Breast epithelium (tissue), 4 donors: ENCODE measurements at places on chromosomes 11 and 22. TPM values are rescaled to one million over a fixed set of nuclear protein-coding genes. Genes with fewer than 3 reads are reported as not detected.

Gene UBQLNL
- 1.3 TPM for total RNA-seq

DNA sequence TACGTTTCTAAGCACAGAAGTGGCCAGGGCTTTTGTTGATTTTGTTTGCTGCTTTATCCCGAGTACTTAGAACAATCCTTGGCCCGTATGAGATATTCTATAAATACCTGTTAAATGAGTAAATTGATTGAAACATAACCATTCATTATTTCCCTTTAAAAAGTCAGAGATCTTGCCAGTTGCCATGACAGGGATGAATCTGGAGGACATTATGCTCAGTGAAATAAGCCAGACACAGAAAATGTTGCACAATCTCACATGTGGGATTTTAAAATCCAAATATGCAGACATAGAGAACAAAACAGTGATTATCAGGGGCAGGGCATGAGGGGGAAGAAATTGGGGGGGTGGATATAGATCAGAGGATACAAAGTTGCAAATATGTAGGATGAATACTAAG, 1240.1 kb downstream of the LRRC4C start:
- no peak for DNase-seq
- no peak overlapping the region for H3K27ac ChIP-seq
- H3K4me3 ChIP-seq: no peak overlapping the region
- no peaks in the 10 kb centered on the region for H3K4me1 ChIP-seq

Gene SDHAF2
- total RNA-seq: 46.7 TPM

- H3K36me3 ChIP-seq: no peaks in the 10 kb centered on the region
- H3K27ac ChIP-seq: no peak overlapping the region
- no peak for DNase-seq
- H3K4me3 ChIP-seq: no peak overlapping the region
These were observed 1277.9 kb upstream of the TENM4 start for GRCh38 chr11:80718611-80719291.

- H3K27ac ChIP-seq: no peak overlapping the region
- H3K27me3 ChIP-seq: no peaks in the 10 kb centered on the region
- no peak for DNase-seq
These were observed 74.7 kb downstream of the CHST1 start for GRCh38 chr11:45590743-45591142.

- no peaks in the 10 kb centered on the region for H3K36me3 ChIP-seq
- H3K27me3 ChIP-seq: no peaks in the 10 kb centered on the region
- H3K4me1 ChIP-seq: no peaks in the 10 kb centered on the region
- no peak overlapping the region for H3K4me3 ChIP-seq
- H3K27ac ChIP-seq: no peak overlapping the region
These were observed 167.7 kb downstream of the CEP164 start for GRCh38 chr11:117495357-117495756.

DNA sequence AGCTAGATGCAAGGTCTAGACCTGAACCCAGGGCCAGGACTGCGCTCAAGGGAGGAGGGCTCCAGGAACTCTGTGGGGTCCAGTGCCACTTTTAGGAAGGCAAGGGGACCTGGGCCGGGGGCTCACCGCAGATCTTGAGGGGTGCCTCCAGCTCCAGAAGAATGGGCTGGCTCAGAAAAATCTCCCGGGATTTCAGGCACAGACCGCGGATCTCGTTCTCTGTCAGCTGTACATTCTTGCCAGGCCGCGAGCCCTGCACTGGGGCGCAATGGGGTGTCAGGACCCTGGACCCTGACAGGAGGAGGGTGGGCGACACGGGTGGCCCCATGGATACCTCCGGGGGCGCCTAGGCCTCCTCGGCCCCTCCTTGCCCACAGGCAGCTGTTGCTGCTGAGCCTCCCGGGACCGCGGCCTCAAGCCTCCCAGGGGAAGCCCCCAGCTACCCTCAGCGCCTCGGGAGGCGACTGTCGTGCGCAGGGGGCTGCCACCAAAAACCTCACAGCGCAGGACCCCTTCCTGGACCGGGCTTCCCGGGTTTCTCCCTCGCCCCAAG, 640 bp downstream of the PPP1CA start:
- H3K27ac ChIP-seq: peak overlapping the region; percentile 97
- peaks cover 12% of the 10 kb centered on the region for H3K4me1 ChIP-seq
- no peak for DNase-seq
- H3K4me3 ChIP-seq: peak overlapping the region; percentile 88
- H3K36me3 ChIP-seq: no peaks in the 10 kb centered on the region
- H3K27me3 ChIP-seq: no peaks in the 10 kb centered on the region

DNA sequence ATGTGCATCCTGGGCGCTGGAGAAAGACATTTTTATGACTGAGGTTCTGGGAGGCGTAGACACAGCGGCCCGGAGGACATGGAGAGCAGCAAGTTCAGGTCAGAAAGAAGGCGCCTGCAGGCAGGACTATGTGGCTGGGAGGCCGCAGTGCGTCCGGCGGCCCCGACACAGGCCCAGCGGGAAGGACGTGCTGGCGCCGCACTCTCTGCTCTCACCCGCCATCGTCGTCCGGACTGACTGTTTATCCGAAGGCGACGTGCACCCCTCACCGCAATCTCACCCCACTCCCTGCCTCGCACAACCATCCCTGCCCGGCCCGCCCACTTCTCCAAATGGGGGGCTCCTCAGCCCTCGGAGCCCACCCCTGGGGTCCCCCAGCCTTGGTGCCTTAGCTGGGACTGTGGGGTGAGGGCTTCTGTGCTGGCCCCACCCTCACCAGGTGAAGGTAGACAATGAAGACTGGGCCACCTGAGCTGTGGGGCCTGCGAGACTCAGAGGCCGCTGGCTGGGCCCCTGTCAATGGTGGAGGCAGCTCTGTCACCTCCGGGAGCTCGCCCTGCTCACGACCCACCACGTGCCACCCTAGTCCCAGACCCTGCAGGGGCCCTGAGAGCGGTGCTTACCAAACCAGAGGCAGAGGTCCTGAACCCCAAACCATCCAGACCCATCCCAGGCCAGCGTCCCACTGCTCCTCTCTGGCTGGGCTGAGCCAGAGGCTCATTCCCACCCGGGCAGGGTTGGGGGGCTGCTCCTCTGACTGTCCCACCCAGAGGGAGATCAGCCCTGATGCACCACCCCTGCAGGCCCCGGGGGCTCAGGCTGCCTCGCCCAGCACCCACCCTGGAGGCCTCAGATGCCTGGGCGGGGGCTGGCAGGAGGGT, 16.2 kb upstream of the MUC5B start:
- H3K27ac ChIP-seq: no peak overlapping the region
- H3K27me3 ChIP-seq: peaks cover 2% of the 10 kb centered on the region
- no peak for DNase-seq
- no peaks in the 10 kb centered on the region for H3K4me1 ChIP-seq
- H3K4me3 ChIP-seq: no peak overlapping the region

- DNase-seq: peak; percentile 26
- no peaks in the 10 kb centered on the region for H3K27me3 ChIP-seq
- H3K27ac ChIP-seq: peak overlapping the region; percentile 53
- H3K4me1 ChIP-seq: peaks cover 24% of the 10 kb centered on the region
- no peaks in the 10 kb centered on the region for H3K36me3 ChIP-seq
These were observed 18.4 kb downstream of the NEAT1 start for GRCh38 chr11:65440831-65441499.

DNA sequence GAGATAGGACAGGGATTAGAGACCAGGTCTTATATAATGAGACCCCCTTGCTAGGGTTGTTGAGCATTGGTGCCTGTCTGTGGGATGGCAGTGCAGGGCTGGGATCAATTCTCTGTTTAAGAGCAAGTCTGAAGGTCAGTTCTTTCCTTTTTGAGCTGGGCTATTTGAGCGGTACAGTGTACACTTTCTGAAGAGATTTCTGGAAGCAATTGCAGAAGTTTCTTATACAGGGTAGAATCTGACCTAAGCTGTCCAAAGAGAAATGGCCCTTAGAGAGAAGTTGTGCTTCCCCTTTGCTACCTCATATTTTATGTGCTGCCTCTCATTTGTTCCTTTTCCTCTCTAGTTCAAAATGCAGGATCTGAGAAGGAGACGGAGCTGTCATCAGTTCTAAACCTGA, 35.8 kb downstream of the CSTPP1 start:
- DNase-seq: no peak
- no peak overlapping the region for H3K27ac ChIP-seq
- H3K4me3 ChIP-seq: no peak overlapping the region
- no peaks in the 10 kb centered on the region for H3K36me3 ChIP-seq
- no peaks in the 10 kb centered on the region for H3K4me1 ChIP-seq

Gene UCP3
- total RNA-seq: 1.6 TPM

- no peak overlapping the region for H3K27ac ChIP-seq
- H3K4me1 ChIP-seq: no peaks in the 10 kb centered on the region
- no peaks in the 10 kb centered on the region for H3K27me3 ChIP-seq
- no peaks in the 10 kb centered on the region for H3K36me3 ChIP-seq
These were observed 39.6 kb upstream of the AMOTL1 start for GRCh38 chr11:94728541-94728940.

GRCh38 chr22:38733329-38733723, 22.5 kb downstream of the SUN2 start:
- peaks cover 30% of the 10 kb centered on the region for H3K36me3 ChIP-seq
- H3K4me3 ChIP-seq: no peak overlapping the region
- peak overlapping the region; percentile 81 for H3K27ac ChIP-seq
- H3K4me1 ChIP-seq: peaks cover 20% of the 10 kb centered on the region

Gene MCHR1
- total RNA-seq: not detected

DNA sequence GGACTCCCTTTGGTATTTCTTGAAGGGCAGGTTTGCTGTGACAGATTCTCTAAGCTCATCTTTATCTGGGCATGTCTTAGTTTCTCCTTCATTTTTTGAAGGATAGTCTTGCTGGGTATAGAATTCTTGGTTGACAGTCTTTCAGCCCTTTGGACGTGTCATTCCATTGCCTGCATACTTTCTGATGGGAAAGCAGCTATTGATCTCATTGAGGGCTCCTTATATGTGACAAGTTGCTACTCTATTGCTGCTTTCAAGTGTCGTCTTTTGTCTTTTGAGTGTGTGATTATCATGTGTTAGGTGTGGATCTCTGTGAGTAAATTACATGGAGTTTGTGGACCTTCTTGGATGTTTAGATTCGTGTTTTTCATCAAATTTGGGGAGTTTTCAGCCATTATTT, 21.9 kb downstream of the IGHMBP2 start:
- no peaks in the 10 kb centered on the region for H3K4me1 ChIP-seq
- no peak for DNase-seq
- H3K36me3 ChIP-seq: no peaks in the 10 kb centered on the region
- no peaks in the 10 kb centered on the region for H3K27me3 ChIP-seq

Gene SORL1
- 50.8 TPM for total RNA-seq

GRCh38 chr11:84993386-84993785, 633.8 kb downstream of the DLG2 start:
- no peak overlapping the region for H3K4me3 ChIP-seq
- no peak for DNase-seq
- H3K27me3 ChIP-seq: no peaks in the 10 kb centered on the region
- no peaks in the 10 kb centered on the region for H3K36me3 ChIP-seq

GRCh38 chr11:12245549-12246016, 131.8 kb upstream of the PARVA start:
- H3K27me3 ChIP-seq: no peaks in the 10 kb centered on the region
- no peak overlapping the region for H3K27ac ChIP-seq
- H3K36me3 ChIP-seq: no peaks in the 10 kb centered on the region
- DNase-seq: no peak

DNA sequence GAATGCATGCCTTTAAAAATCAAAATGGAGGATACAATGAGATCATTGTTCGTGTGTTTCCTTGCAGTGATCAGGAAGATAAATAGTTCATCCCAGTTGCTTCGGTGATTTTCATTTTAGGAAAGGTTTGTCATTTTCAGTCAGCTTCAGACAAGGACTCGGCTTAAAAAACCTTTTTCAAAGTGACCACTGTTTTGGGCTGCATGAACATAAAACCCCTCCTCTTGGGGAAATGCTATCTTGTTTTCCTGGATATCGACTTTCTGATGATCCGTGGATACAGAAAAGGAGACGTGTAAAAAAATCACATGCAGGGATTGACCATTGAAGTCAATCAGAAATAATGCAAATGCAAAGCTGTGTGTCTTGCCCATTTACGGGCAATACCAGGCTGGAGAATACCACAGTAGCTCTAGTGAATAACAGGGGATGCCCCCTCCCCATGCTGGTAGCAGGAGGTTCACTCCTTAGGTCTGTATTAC, 146.8 kb downstream of the MAML2 start:
- peaks cover 29% of the 10 kb centered on the region for H3K4me1 ChIP-seq
- H3K4me3 ChIP-seq: peak overlapping the region; percentile 21
- H3K27me3 ChIP-seq: no peaks in the 10 kb centered on the region
- H3K36me3 ChIP-seq: no peaks in the 10 kb centered on the region
- no peak for DNase-seq

Gene SNX32
- 0.15 TPM for total RNA-seq

Gene ELFN2
- total RNA-seq: not detected

Gene BATF2
- total RNA-seq: 1.5 TPM

DNA sequence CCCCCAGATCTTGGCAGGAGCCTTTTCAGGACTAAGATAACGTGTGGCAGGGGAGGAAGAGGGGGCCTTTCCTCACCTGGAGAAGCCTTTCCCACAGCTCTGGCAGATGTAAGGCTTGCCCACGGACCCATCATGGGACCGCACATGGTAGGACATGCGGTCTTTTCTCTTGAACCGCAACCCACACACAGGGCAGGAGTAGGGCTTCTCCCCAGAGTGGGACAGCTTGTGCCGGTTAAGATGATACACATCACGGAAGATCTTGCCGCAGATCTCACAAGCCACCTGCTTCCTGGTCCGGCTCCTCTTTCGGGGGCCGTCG, 1.9 kb downstream of the PATZ1 start:
- peaks cover 32% of the 10 kb centered on the region for H3K4me1 ChIP-seq
- no peaks in the 10 kb centered on the region for H3K27me3 ChIP-seq
- H3K4me3 ChIP-seq: peak overlapping the region; percentile 75
- no peak for DNase-seq
- H3K36me3 ChIP-seq: no peaks in the 10 kb centered on the region
- peak overlapping the region; percentile 93 for H3K27ac ChIP-seq
